ENCODE measurements at places on chromosomes 3 and 15. TPM values are rescaled to one million over a fixed set of nuclear protein-coding genes. Genes with fewer than 3 reads are reported as not detected.

Gene LRRC31
- total RNA-seq = not detected

Gene HRG
- total RNA-seq = not detected

Gene DET1
- total RNA-seq = 6.3 TPM

Gene EFHB
- total RNA-seq = 1.6 TPM

GRCh38 chr3:60669636-60670035 lies 581.6 kb downstream of the FHIT start:
- peak overlapping the region; percentile 66 for H3K27ac ChIP-seq
- peak; percentile 74 for DNase-seq
- H3K4me1 ChIP-seq = peaks cover 3% of the 10 kb centered on the region
- peaks cover 66% of the 10 kb centered on the region for H3K36me3 ChIP-seq

DNA sequence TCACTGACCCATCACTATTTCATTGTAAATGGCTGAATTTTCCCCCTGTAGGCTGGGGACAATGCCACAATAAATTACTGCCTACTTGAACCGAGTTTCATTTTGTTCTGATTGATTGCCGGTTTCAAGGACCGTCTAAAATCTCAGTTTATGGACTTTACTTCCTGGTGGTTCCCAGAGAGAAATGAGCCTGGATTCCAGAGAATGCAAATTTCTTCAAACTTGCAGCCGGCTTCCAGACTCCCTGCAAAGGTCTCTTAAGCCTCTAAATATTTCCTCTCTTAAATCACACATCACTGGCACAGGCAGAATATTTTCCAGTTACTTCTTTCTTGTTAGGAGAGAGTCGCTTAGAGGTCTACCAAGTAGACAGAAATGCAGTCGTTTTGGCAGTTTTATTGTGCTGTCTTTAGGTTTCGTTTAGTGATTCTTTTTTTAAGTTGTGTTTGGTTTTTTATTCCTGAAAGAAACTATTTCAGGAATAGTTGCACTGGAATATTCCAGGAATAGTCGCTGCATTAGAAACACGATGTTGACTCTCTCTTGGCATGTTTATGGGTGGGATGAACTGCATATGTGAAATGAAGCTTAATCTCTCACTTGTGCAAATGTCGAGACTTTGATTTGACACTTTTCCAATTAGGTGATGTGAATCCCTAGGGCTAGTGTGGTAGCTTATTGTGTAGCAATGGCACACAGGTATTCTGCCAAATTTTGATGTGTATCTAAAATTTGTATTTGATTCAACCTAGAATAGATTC lies 284.1 kb upstream of the NR2E3 start:
- no peak overlapping the region for H3K4me3 ChIP-seq
- H3K4me1 ChIP-seq = no peaks in the 10 kb centered on the region
- H3K27ac ChIP-seq = no peak overlapping the region
- no peaks in the 10 kb centered on the region for H3K36me3 ChIP-seq
- DNase-seq = no peak
- no peaks in the 10 kb centered on the region for H3K27me3 ChIP-seq

GRCh38 chr3:80542456-80542855 lies 774.7 kb upstream of the ROBO1 start:
- H3K27me3 ChIP-seq = no peaks in the 10 kb centered on the region
- H3K4me3 ChIP-seq = no peak overlapping the region
- H3K27ac ChIP-seq = no peak overlapping the region
- no peaks in the 10 kb centered on the region for H3K4me1 ChIP-seq
- no peaks in the 10 kb centered on the region for H3K36me3 ChIP-seq

GRCh38 chr3:10193692-10194327 lies 29.1 kb downstream of the IRAK2 start:
- DNase-seq = no peak
- H3K4me3 ChIP-seq = no peak overlapping the region
- no peaks in the 10 kb centered on the region for H3K27me3 ChIP-seq

DNA sequence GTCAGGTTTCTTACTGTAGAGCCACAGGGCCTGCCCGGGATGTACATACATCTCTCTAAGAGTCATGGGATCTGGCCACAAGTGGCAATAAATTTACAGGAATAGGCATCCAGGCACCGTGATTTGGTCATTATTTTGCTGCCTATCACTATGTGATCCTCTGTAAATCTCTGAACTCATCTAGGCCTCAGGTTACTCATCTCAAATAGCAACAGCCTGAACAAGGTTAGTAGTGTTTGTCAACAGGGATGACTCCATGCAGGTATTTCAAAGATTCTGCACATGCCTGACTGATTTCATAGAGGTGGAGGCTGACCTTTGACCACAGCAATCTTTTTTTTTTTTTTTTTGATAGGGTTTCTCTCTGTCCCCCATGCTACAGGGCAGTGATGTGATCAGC lies 88.8 kb upstream of the TBL1XR1 start:
- no peak overlapping the region for H3K4me3 ChIP-seq
- H3K36me3 ChIP-seq = no peaks in the 10 kb centered on the region
- H3K27me3 ChIP-seq = no peaks in the 10 kb centered on the region
